ENCODE measurements at places on chromosomes 1 and 21. TPM values are rescaled to one million over a fixed set of nuclear protein-coding genes. Genes with fewer than 3 reads are reported as not detected.

DNA sequence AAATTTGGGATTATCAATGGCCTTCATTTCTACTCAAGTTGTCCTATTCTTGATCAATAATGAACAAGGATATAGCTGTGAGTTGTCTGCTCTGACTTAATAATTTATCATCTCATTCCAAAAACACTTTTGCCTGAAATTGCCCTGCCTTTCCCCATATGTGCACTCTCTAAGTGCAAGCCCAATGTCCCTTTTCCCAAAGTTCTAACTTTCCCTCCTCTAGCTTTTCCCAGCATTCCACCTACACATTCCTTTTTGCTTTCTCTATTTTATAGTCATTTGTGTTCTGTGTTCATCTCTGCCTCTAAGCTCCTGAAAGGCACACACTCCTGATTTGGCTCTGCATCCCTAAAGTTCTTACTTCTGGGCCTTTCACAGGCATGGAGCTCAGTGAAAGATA is 34.7 kb downstream of the SUSD4 start:
- no peak for DNase-seq
- no peaks in the 10 kb centered on the region for H3K4me1 ChIP-seq
- H3K27me3 ChIP-seq, result 0 out of 3 replicates have a peak, but pooled peaks cover 6% of the 10 kb centered on the region
- no peaks in the 10 kb centered on the region for H3K36me3 ChIP-seq

DNA sequence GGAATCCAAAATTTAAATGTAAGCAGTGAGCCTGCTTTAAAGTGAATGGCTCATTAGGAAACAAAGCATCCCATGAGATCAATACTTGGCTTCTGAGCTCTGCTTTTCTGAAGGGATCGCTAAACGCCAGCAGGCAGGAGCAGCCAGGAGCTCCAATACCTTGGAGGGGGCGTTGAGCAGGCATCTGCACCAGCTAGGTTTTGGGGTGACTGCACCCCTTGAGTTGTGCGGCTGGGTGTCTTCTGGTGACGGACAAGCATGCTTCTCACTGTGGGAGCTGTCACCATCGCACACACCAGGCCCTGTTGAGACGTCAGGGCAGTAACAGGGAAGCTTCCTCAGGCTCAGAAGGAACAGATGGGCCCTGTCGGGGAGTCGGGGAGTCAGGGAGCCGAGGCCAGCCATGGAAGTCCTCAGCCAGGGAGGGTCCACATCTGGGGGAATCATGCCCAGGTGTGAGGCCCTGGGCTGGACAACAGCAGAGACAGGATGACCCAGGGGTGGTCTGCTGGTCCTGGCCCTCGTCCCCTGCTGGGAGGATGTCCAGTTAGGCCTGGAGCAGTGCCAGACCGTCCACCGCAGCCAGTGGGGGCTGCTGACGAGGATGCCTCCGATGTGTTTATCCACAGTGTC is 57.9 kb upstream of the ADARB1 start:
- no peaks in the 10 kb centered on the region for H3K36me3 ChIP-seq
- H3K27me3 ChIP-seq, result peaks cover 16% of the 10 kb centered on the region
- H3K27ac ChIP-seq, result no peak overlapping the region
- peaks cover 77% of the 10 kb centered on the region for H3K4me1 ChIP-seq
- DNase-seq, result no peak

DNA sequence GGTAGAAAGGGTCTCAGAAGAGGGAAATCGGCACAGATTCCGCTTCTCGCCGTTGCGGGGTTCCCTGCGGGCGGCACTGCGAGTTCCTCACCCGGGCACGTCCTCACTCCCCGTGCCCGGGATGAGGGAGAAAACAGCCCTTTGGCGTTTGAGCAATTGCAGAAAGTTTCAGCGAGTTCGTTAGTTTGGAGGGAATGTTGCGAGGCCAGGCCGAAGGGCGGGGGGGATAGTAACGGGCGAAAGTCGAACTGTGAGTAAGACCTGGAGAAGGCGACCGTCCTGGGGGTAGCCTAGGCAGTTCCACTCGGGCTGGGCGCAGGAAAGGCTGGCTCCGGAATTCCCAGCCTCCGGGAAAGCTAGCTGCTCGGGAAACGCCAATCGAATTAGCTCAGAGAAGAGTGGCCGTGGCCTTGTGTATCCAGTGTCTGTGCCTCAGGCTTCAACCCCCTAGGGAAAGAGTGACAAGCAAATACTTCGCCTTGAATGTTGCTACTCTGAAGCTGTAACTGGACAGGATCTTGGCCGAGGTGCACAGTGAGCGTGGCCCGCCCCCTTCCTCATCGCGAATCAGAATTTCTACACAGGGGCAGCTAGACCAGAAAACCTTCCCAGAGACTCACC is 787 bp downstream of the PTGFR start:
- H3K36me3 ChIP-seq, result no peaks in the 10 kb centered on the region
- no peak overlapping the region for H3K27ac ChIP-seq
- H3K4me3 ChIP-seq, result no peak overlapping the region
- H3K27me3 ChIP-seq, result no peaks in the 10 kb centered on the region
- H3K4me1 ChIP-seq, result no peaks in the 10 kb centered on the region

- H3K4me1 ChIP-seq, result peaks cover 39% of the 10 kb centered on the region
- H3K36me3 ChIP-seq, result peaks cover 18% of the 10 kb centered on the region
- H3K27ac ChIP-seq, result peak overlapping the region; percentile 100
- DNase-seq, result peak; percentile 88
- peak overlapping the region; percentile 99 for H3K4me3 ChIP-seq
- H3K27me3 ChIP-seq, result no peaks in the 10 kb centered on the region
Observed at GRCh38 chr1:155126556-155127104, 1.0 kb upstream of the EFNA1 start.

GRCh38 chr21:45820171-45821091 is 161.1 kb upstream of the COL6A1 start:
- H3K27ac ChIP-seq, result no peak overlapping the region
- no peak overlapping the region for H3K4me3 ChIP-seq
- peak; percentile 78 for DNase-seq
- peaks cover 2% of the 10 kb centered on the region for H3K27me3 ChIP-seq

DNA sequence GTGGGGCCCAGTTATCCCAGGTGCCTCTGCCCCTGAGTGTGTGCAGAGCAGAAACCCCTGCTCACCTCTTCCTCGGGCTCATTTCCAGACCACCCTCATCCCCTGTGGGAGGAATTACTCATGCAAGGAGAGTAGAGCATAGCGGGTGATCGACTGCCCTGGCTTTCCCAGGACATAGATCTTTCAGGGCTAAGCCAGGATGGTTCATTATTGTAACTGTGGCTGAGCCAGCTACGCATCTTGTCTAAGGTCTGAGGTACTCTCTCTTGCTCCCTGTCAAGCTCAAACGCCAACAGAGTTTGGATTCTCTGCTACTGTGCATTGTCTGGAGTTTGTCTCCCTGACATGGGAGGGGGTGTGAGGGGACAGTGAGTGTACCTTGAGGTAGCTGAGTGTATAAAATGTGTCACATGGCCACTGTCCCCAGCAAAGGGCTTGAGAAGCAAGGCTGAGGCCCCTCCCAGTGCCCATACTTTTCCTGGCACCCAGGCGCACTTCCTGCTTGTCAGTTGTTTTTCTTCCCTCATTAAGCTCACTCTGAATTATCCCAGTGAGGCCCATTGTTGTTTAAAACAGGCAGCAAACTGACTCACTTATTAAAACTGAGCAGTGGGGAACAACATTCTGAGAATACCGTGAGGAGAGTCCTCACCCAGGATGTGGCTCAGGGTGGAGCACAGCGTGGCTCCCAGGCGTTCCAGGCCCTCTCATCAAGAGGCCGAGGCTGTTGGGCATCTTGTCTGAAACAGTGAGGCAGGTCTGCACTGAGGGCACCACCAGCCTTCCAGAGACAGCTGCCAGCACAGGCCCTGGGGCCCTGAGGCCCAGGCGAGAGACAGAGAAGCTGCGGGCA is 92.9 kb downstream of the LAMC2 start:
- no peak for DNase-seq
- H3K4me1 ChIP-seq, result no peaks in the 10 kb centered on the region
- no peak overlapping the region for H3K4me3 ChIP-seq
- no peaks in the 10 kb centered on the region for H3K36me3 ChIP-seq

DNA sequence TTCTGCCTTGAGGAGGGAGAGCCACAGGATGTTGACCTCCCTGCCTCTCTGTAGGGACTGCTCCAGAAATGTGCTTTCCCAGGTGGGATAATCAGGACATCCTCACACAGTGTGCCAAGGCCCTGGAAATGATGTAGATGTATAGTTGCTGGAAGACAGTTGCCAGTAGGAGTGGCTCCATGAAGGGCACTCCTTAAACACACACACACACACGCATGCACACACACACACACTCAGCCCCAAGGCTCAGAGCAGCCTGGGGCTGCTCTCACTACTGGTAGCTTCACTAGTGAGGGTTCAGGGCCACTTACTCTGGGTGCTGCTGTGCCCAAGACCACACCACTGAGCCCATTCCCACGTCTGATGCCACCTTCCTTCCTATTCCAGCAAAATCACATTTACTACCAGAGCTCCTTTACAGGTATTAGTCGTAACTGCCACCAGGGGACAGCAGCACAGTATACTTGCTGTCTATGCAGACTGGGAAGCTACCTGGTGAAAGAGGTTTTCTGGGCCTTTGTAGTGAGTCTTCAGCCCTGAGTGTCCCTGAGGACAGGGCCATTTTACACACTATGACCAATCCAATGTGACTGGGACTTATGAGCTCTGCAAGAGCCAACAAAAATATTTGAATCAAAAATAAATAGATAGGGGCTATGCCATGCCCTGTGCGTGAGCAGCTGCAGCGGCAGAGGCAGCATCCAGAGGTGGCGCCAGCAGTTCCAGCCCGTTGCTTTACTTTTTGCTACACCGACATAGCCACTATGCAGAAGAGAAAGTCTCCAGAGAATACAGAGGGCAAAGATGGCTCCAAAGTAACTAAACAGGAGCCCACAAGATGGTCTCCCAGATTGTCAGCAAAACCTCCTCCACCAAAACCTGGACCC is 15.0 kb downstream of the CRNN start:
- peak; percentile 25 for DNase-seq
- no peaks in the 10 kb centered on the region for H3K36me3 ChIP-seq
- H3K27ac ChIP-seq, result no peak overlapping the region
- H3K4me3 ChIP-seq, result no peak overlapping the region

GRCh38 chr1:240508201-240508600 is 103.8 kb downstream of the GREM2 start:
- H3K36me3 ChIP-seq, result no peaks in the 10 kb centered on the region
- no peaks in the 10 kb centered on the region for H3K27me3 ChIP-seq
- no peaks in the 10 kb centered on the region for H3K4me1 ChIP-seq
- DNase-seq, result no peak

GRCh38 chr1:159587461-159587951 is at the start of gene APCS:
Gene APCS, plus strand, starts transcription at chr1:159587826. Its CDS starts 96 bp downstream, at chr1:159587922.
- no peak within 1 kb of the TSS for H3K4me3 ChIP-seq
- no peak within 1 kb of the TSS for H3K27ac ChIP-seq
- H3K4me1 ChIP-seq, result no peaks in the 10 kb centered on the region
- DNase-seq, result no peak
- no peaks in the 10 kb centered on the region for H3K27me3 ChIP-seq

- DNase-seq, result no peak
- no peaks in the 10 kb centered on the region for H3K27me3 ChIP-seq
- no peak overlapping the region for H3K4me3 ChIP-seq
Observed at GRCh38 chr1:95246511-95246910, 12.5 kb downstream of the RWDD3 start.

Gene SMYD2
- 82.7 TPM for total RNA-seq

Gene GJB3
- total RNA-seq, result not detected

Gene MX2
- total RNA-seq, result 35.7 TPM

Gene PLEKHA6
- total RNA-seq, result 10.8 TPM

Gene TSPAN1
- total RNA-seq, result 1.2 TPM
